Dermis lymphatic vessel endothelial cell (primary cell): ENCODE measurements at places on chromosomes 3 and 15. TPM values are rescaled to one million over a fixed set of nuclear protein-coding genes. Genes with fewer than 3 reads are reported as not detected.

The LRRC2 gene
- under 0.01 and 0.17 TPM in 2 replicates for total RNA-seq

The SOX14 gene
- not detected in 2 replicates for total RNA-seq

The CLRN1 gene
- not detected in 2 replicates for total RNA-seq

The SH3BP5 gene
- total RNA-seq: 39.3 and 63.6 TPM in 2 replicates

The TMEM40 gene
- not detected in 2 replicates for total RNA-seq

The SLC9C1 gene
- total RNA-seq: 0.11 and 0.17 TPM in 2 replicates

The IGF1R gene
- 23.3 and 27.6 TPM in 2 replicates for total RNA-seq

The ITIH1 gene
- total RNA-seq: not detected in 2 replicates

The CADPS gene
- not detected in 2 replicates for total RNA-seq

The CFAP92 gene
- 1.0 and 1.3 TPM in 2 replicates for total RNA-seq

The TRANK1 gene
- 6.1 and 8.9 TPM in 2 replicates for total RNA-seq

The CCDC39 gene
- under 0.01 TPM in 1 of 2 replicates, not detected in the other for total RNA-seq

The TMEM108 gene
- 0.09 TPM in 1 of 2 replicates, not detected in the other for total RNA-seq

The IMPG2 gene
- total RNA-seq: 0.65 and 0.69 TPM in 2 replicates

The HRH1 gene
- 1.5 and 3.7 TPM in 2 replicates for total RNA-seq
